Karpas-422 (cell line): ENCODE measurements at places on chromosomes 7 and 10. TPM values are rescaled to one million over a fixed set of nuclear protein-coding genes. Genes with fewer than 3 reads are reported as not detected.

The SDK1 gene
- total RNA-seq = not detected in 2 replicates

The PLCE1 gene
- not detected in 2 replicates for total RNA-seq

The SCART1 gene
- total RNA-seq = 6.9 and 7.0 TPM in 2 replicates

The NPTX2 gene
- total RNA-seq = not detected in 2 replicates
